ENCODE measurements at places on chromosomes 13 and 19.

DNA sequence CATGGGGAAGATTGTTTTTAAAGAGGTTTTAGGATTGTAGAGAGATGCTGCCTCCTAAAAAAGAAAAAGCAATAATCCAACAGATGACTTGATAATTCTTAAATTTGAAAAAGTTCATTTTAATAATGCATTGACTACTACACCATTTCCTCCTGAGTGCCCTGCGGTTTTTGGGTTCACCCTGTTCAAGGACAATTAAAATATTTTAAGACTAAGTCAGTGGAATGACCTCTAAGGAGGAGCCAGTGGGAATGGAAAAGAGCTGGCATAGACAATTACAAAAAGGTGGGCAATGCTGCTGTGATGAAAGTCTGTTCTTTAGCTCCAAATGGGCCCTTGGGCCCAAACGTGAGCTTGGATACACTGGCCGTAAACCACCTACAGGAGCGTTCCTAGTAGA is 217.8 kb downstream of the LHFPL6 start:
- DNase-seq, result no peak

DNA sequence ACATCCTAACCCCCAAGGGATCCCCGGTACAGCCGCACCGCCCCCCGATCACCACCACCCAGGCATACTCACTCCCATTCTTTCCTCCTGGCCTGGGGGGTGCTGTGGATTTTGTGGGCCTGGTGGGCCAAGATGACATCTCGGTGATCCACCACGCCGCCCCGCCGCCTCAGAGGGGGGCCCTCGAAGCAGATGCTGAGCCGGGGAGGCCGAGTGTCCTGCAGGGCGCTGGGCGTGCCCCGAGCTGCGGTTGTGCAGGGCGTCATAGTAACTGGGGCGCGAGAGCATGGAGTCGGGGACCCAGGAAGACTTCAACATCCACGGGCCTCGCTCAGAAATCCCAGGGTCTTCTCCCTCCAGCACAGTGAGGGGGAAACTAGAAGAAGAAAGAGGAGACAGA is 93.4 kb upstream of the CACNA1A start:
- no peak for DNase-seq

DNA sequence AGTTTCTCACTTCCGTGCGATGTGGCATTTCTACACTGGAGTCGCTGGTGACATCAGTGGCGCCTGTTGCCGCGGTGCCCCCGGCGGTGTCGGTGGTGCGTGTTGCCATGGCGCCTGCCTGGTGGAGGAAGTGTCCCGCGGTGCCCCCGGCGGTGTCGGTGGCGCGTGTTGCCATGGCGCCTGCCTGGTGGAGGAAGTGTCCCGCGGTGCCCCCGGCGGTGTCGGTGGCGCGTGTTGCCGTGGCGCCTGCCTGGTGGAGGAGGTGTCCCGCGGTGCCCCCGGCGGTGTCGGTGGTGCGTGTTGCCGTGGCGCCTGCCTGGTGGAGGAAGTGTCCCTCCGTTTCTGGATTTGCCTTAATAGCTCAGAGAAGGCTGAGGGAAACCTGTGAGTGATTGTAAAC is 127.6 kb downstream of the KDM4B start:
- DNase-seq, result no peak

DNA sequence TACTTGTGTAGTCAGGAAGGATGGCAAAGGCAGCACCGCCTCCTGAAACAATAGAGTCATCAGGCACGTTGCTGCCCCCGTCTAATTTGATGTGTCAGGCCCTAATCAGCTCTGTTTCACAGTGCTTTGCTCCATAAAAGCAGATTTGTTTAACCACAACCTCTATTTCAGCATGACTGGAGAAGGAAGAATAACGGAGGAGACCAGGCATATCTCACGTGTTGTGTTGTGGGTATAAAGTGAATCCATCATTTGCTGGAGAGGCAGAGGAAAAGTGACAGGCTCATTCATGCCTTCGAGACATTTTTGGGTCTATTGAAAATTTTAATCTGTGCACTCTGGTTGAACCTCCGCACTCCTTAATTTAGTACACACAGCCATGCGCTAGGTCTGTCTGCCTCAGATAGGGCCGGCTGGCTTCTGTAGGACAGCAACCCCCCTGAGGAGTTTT is 940.4 kb upstream of the SLC10A2 start:
- DNase-seq, result no peak

DNA sequence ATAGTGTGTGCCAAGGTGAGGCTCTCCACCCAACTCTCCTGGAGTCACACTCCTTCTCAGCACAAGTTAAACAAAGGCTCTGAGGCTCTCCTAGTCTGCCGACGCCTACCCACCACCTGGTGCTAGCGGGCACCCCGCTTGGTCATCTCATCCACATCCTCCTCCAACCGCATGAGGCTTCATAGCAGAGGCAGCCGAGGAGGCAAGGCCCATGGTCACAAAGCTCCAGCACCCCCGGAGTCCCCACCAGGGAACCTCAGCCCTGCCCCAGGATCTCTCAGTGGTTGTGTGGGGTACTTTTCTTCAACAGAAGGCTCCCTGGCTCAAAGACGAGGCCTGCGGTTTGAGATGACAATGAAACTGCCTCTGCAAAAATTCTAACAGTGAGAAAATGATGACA is 43.0 kb downstream of the STK24 start:
- DNase-seq, result no peak

GRCh38 chr19:10049626-10050025 is 36.3 kb downstream of the RDH8 start:
- no peak for DNase-seq

Data from muscle of leg (tissue), 16 donors.